ENCODE measurements at places on chromosomes 11 and 22.

GRCh38 chr22:26847046-26847445 lies 189.7 kb downstream of the MIAT start:
- no peak for DNase-seq

- DNase-seq, result no peak
These were observed 52.4 kb upstream of the INCENP start for GRCh38 chr11:62071408-62071807.

DNA sequence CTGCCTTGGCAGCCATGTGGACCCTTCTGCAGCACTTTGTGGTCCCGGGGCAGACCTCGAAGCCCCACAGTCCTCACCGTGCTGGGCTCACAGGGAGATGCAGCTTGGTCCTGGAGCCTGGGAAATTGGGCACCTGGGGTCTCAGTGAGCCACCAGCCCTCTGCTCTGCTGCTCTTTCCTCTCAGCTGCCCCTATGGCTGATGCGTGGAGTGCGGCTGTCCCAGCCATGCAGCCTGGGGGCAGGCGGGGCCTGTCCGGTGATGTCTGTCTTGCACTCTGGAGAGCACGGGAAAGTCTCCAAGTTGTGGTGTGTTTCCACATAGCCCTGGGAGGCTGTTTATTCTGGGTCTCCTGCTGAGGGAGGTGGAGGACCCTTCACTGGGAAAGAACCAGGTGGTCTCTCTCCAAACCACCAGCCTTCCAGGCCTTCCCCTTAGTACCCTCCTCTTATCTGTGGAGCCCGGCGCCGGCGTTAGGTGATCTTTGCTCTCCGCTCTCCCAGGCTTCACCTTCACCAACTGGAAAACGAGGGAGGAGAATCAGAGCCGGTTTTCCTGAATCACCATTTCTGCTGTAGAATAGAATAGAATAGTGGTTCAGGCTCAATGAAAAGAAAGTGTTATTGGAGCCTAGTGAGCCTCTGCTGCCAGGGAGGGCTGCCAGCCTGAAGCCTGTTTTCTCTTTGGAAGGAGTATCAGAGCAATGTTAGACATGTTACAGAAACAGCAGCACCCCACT lies 41.2 kb upstream of the GRAMD4 start:
- DNase-seq, result no peak

GRCh38 chr22:36258701-36259614 lies 6.0 kb downstream of the APOL1 start:
- DNase-seq, result peak; percentile 31

- DNase-seq, result no peak
These were observed 10.5 kb downstream of the ARL14EP start for GRCh38 chr11:30333405-30333804.

All from NCI-H2029 treated with DMSO at 0.1 percent for 48 hours (cell line).